Suppressor macrophage treated with lipopolysaccharide for 1 hour (primary cell): ENCODE measurements at places on chromosomes 12 and 14.
A peak's percentile ranks its signal among the peaks of the same experiment; 100 is the strongest.

GRCh38 chr14:74444866-74445265 lies 18.9 kb upstream of the SYNDIG1L start:
- DNase-seq, result no peak

DNA sequence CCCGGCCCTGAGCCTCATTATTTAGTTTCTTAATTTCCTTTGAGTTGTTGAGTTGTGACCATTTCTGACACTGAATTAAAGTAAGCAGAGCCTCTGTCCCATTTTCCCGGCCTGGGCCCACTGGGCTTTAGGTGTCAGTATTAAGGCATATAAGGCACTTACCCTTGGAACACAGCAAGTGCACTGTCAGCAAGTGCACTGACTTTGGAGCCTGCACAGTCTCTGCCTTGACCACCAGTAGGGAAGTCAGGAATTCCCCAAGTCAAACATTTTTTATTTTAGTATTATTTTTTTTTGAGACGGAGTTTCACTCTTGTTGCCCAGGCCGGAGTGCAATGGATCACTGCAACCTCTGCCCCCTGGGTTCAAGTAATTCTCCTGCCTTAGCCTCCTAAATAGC lies 56.6 kb downstream of the MAX start:
- peak; percentile 83 for DNase-seq

DNA sequence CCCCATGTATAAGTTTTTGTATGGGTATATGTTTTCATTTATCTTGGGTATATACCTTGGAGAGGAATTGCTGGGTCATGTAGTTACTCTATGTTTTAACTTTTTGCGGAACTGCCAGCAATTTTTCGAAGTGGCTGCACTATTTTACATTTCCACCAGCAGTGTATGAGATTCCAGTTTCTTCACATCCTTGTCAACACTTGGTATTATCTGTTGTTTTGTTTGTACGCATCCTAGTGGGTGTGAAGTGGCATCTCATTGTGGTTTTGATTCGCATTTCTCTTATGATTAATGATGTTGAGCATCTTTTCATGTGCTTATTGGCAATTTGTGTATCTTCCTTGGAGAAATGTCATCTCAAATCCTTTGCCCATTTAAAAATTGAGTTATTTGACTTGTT lies 6.9 kb downstream of the ANKRD13A start:
- DNase-seq, result no peak

DNA sequence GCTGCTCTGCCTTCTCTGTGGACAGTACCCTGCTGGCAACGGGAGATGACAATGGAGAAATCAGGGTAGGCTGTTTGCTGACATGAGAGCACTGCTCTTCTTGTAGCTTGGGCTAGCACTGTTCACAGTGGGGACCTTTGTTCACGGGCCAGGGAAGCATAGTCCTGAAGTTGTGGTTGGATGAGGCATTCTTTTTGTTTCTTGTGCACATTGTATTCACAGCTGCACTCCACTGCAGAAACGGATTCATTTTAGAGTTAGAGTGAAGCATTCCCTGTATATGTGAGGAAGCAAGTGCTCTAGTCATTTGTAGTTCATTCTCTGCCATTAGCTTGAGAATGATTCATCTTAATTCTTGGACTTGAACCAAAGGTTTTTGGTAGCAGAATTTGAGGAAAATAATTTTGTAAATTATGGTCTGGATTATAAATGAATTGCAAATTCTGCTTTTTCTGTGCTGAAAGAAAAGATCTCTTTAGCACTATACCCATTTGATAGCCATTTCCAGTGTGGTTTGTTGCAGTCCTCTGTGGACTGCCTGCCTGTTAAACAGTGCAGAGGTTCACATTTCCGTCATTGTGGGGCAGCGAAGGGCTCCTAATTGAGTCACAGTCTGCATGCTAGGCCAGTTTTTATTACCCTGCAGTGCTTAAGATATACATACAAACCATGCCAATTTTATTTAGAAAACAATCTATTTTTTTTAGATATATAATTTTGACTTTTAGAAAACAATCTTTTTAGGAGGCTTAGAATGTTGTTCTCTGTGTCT lies 80.6 kb downstream of the APAF1 start:
- DNase-seq, result peak; percentile 47

- DNase-seq, result peak; percentile 49
Measured at GRCh38 chr12:104792570-104792969, 165.5 kb downstream of the SLC41A2 start.

GRCh38 chr12:86530996-86531655 lies 274.9 kb upstream of the MGAT4C start:
- no peak for DNase-seq
